Activated CD4-positive, alpha-beta T cell treated with anti-CD3 and anti-CD28 coated beads, Interleukin-2, amount 50 U/mL, for 24 hours (primary cell): ENCODE measurements at places on chromosomes 4 and X.

GRCh38 chrX:142702749-142703148 is 323.0 kb upstream of the SPANXN4 start:
- DNase-seq = no peak

GRCh38 chrX:6729626-6730025 is 194.7 kb upstream of the VCX3A start:
- no peak for DNase-seq

DNA sequence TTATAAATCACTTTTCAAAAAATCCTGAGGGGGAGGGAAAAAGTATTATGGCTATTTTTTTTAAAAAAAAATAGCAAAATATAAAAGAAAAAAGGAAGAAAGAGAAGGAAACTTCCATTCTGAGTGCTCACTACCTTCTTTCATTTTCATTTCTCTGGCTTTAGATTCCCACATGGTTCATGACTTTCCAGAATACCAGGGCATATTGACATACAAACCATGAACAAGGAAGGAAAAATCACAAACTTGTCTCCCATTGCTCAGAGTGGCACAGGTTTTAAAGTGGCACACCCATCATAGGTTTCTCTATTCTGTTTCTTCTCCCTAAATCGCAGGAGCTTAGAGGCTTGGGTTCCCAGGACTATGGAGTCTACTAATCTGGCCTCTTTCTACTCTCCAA is 136.3 kb upstream of the CXXC4 start:
- DNase-seq = no peak

DNA sequence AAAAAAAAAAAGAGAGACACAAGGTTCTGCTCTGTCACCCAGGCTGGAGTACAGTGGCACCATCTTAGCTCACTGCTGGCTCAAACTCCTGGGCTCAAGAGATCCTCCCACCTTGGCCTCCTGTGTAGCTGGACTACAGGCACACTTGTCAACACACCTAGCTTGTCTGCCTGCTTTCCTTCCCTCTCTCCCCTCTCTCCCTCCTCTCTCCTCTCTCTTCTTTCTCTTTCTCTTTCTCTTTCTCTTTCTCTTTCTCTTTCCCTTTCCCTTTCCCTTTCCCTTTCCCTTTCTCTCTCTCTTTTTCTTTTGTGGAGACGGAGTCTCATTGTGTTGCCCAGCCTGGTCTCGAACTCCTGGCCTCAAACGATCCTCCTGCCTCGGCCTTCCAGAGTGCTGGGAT is 132.1 kb downstream of the DIPK2B start:
- DNase-seq = no peak

GRCh38 chrX:139795196-139795595 is 87.2 kb upstream of the MCF2 start:
- DNase-seq = no peak

DNA sequence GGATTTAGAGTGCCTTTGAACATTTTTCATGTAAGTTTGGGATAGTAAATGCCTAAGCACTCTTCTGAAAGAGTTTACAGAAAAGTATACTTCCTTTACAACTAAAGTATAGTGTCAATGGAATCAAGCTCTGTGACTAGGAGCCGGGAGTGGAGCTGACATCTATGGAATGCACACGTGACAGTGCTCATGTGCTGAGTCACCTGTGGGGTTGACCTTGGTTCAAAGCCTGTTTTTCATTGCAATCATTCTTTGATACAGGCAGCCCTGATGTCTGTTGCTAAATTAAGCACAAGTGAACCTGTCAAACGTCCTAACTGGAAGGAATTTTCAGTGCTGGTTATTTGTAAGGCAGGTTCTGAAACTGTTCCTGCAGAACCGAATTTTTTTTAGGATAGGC is 82.5 kb downstream of the GPAT3 start:
- DNase-seq = no peak

- no peak for DNase-seq
Measured at GRCh38 chrX:101462892-101463291, 22.4 kb upstream of the ARMCX4 start.

DNA sequence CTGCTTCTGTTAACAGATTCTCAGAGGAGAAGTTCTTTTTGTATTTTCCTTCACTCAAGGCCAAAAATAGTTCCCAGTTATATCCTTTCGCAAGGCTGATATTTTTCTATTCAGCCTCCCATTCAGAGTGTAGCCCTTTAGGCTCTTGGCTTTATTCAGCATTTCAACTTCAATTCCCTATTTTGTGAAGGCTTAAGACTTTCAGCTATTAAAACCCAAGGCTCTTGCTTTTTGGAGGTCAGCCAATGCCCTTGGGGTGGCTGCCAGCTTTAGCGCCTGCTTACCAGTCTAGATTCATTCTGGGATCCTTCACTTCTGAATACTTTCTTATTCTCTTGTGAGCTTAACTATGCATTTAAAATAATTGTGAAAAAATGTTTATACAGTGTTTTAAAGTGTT is 57.3 kb upstream of the ADGRA3 start:
- DNase-seq = no peak

- no peak for DNase-seq
Measured at GRCh38 chr4:123706973-123707372, 310.4 kb downstream of the SPRY1 start.

GRCh38 chr4:56619160-56619559 is 61.9 kb downstream of the HOPX start:
- DNase-seq = no peak

- no peak for DNase-seq
Measured at GRCh38 chr4:48596336-48596735, 106.3 kb downstream of the ZAR1 start.
